T-helper 22 cell (primary cell): ENCODE measurements at places on chromosomes 2 and 18.

GRCh38 chr18:23712445-23712844 is 23.2 kb downstream of the LAMA3 start:
- DNase-seq: no peak

DNA sequence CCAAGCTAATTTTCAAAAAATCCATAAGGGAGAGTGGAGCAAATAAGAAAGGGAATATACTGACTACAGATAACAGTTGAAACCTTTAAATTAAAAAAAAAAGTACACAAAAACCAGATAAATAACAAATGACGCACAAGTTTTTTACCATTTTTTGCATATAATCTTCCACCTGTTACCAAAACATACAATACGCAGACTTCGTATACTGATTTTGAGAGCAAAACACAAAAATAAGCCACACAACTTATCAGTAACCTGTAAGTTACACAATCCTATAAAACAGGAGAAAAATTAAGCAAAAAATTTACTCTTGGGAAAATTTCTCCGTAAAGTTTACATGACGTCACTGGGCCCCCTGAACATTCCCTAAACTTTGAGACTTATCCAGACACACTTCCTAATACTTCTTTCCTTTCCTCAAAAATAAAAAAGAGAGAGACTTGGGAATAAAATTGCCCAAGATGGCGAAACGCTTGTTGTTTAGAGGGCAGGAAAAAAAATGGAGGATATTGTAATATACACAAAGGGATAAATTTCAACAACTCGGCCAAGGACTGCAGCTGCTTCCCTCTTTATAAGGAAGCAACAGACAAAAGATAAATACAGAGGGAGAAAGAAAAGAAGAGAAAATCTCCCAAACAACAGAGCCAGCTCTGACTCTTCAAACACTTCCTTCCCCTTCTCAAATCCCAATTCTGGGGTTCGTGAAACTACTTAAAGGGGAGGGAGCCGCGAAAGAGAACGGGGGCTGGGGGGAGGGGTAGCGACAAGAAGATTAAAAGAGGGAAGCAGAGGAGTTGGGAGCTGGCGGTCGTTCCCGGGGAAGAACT is 1.6 kb downstream of the BAZ2B start:
- DNase-seq: no peak

- no peak for DNase-seq
Measured at GRCh38 chr2:176744146-176744545, 468.4 kb upstream of the HNRNPA3 start.

DNA sequence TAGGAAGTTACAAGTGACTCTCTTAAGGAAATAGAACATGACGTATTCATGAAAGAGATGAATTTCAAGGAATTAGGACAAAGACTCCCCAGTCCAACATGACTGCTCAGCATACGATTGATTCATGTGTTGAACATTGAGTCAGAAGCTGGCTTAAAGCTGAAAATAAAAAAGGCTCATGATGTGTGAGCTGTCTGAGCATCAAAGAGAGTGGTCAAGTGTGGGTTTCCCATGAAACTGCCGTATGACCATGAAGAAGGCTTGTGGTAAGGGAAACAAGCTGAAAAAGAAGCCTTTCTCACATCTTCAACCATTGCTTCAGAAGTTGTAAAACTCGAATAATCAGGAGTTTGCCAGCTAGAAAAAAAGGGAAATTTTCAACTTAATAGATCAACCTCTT is 201.9 kb upstream of the APCDD1 start:
- DNase-seq: no peak

GRCh38 chr2:37830636-37831035 is 94.5 kb upstream of the RMDN2 start:
- DNase-seq: no peak

- peak; percentile 73 for DNase-seq
Measured at GRCh38 chr2:195559431-195559914, 97.6 kb upstream of the SLC39A10 start.

DNA sequence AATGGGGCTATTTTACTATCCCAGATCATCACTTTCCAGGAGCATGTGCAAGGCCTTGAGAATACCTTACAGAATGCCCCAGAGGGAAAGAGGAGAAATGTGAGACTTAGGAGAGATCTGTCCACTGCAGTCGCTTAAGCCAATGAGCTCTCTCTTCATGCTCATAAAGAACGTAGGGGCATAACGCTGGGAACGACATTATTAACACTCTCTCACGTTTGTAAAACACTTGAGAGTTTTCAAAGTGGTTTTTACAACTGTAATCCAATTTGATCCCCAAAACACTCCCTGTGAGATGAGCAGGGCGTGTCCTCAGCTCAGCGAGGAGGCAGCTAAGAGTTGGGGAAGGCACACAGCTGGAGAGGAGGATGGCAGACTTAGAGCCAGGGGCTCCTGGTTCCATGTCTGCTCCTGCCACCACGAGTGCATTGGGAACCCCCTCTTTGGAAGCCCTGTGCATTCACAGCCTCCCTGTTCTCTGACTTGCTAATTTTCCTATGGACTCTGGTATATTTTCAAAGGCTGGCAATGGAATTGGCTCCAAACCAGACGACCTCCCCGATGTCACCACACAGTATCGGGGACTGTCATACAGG is 97.4 kb downstream of the PLB1 start:
- DNase-seq: no peak

- DNase-seq: no peak
Measured at GRCh38 chr2:48993576-48993975, 160.7 kb downstream of the FSHR start.

- DNase-seq: no peak
Measured at GRCh38 chr2:85804583-85804982, 50.8 kb downstream of the ATOH8 start.

GRCh38 chr2:30466216-30466615 is 19.2 kb downstream of the LCLAT1 start:
- no peak for DNase-seq

- no peak for DNase-seq
Measured at GRCh38 chr2:48249631-48250473, 280.1 kb upstream of the STON1 start.

DNA sequence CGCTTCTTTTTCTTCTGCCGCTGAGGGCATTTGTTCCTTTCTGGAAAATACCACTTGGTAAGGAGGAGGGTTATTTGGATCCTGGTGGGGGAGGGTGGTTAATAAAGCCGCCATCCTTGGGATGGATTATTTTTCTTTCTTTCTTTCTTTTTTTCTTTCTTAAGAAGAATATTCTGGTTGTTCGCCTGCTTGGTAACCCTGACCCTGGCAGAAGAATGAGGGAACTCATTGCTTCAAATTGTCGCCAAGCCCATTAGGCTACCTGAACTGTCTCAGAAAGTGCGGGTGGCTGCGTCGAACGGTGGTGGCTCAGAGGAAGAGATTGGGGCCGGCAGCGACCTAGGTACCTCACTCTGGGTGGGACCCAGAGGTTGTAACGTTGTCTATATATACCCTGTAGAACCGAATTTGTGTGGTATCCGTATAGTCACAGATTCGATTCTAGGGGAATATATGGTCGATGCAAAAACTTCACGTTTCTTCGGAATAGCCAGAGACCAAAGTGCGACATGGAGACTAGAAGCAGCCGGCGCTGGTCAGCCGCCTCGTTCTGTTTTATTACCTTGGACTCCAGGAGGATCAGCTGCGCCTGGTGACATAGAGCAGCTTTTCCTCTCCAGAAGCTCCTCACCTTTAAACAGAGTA is 1.3 kb upstream of the HOXD4 start:
- no peak for DNase-seq

DNA sequence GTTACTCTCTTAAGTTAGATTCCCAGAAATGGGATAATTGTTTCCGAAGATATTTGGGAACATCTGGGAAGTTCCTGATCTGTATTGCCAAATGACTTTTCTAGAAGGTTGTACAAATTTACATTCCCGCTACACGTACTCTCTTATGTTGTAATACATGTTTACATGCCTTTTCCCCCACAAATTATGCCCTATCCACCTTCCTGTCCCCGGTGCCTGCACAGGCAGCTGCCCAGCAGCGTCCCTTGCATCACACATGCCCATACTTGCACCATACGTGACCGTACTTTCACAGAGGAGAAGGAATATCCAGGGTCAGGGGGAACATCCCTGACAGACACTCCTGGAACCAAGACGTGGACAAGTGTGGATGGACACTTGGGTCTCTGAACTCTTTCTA is 24.2 kb upstream of the KLF11 start:
- no peak for DNase-seq

DNA sequence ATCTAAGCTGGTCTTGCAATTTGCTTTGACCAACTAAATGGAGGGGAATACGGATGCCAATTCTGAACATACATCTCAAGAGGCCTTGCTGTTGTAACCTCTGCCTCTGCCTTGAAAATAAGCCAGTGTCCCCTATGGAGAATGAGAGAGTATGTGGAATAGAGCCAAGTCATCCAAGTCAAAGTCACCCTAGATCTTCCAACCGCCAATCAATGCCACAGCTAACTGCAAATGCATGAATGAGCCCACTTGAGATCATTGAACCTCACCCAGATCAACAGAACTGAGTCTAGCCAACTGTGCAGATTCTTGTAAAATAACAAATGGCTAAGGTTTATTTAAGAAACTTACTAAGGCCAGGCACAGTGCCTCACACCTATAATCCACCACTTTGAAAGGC is 139.8 kb upstream of the TANK start:
- no peak for DNase-seq
